RKO (cell line): ENCODE measurements at places on chromosomes 1 and 21.

- no peak for DNase-seq
Measured at GRCh38 chr1:2477791-2478499, 1.9 kb downstream of the PLCH2 start.

DNA sequence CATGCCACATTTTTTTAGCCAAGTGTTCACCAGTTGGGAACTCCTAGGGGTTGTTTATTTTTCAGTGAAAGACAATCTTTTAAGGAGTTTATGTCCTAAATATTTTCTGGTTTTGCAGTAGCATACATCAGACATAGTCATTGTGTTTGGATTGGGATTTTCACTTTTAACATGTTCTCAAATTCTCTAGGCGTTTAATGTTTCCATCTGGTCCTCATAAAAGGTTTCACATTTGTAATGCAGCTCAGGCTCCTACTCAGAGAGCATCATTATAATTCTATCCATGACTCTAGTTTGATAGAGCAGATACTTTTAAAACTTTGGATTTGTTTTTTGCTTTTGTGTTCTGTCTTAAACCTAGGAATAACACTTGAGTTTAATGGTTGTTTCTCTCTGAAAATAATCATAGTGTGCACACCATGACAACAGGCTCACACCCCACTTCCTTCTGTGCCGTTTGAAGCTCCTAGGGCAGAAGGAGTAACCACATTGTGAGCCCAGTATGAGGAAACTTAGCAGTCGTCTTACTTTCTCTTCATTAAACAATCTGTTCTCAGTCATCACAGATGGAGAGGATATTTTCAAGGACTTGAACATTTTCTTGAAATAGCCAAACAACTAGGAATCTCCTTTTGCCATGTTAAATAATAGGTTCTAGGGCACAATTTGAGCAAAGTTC lies 219.6 kb downstream of the PDE4B start:
- no peak for DNase-seq

- DNase-seq = no peak
Measured at GRCh38 chr1:228530951-228531731, 44.0 kb downstream of the RNF187 start.

DNA sequence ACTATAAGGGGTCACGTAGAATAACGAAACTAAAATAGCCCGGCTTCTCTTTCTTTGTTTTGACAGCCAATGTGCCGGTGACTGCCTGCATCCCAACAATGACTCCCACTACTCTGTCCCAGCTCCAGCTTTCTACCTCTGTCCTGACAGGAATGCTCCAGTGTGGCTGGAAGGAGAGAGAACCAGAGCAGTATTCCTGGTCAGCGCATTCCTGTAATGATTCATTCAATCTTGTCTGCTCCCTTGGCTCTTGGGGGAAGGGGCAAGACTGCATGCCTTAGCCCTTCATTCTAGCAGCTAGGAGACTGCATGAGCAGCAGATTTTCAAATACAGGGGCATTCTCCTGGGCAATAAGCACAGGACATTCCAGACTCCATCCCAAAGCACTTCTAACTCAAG lies 132.1 kb upstream of the PRMT6 start:
- DNase-seq = no peak

GRCh38 chr1:155134880-155135414 lies 705 bp upstream of the SLC50A1 start:
- peak; percentile 95 for DNase-seq

GRCh38 chr1:245397771-245398170 lies 243.0 kb downstream of the KIF26B start:
- no peak for DNase-seq

DNA sequence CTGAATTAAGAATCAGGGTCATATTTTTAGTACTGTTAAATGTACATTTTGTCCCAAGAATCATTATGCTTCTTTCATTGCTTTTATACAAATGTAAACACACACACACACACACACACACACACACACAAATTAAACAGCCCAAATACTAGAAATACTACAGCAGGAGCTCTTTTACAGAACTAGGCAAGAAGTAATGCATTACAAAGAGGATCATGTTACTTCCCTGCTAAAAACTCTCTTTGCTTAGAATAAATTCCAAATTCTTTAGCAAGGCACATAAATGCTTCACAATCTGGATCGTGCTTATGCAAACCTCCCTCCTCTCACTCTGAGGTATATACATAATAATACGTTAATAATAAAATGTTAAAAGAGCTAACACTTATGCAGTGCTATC lies 720.4 kb upstream of the ADGRL4 start:
- no peak for DNase-seq

- DNase-seq = no peak
Measured at GRCh38 chr1:96060621-96061020, 661.0 kb upstream of the PTBP2 start.

DNA sequence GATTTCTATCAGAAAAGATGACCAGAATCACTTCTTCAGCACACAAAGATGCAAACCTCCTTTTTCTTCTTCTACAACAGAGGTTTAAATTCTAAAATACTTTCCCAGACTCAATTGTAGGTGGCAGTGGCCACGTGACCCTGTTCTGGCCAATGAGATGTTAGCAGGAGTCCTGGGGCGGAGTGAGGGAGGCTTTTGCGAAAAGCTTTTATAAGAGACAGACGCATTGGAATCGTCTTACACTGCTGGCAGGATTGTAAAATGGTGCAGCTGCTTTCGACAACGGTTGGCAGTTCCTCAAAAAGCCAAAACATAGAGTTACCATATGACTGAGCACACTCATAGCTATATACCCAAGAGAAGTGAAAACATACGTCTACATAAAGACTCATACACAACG lies 87.0 kb upstream of the MAGI3 start:
- no peak for DNase-seq

DNA sequence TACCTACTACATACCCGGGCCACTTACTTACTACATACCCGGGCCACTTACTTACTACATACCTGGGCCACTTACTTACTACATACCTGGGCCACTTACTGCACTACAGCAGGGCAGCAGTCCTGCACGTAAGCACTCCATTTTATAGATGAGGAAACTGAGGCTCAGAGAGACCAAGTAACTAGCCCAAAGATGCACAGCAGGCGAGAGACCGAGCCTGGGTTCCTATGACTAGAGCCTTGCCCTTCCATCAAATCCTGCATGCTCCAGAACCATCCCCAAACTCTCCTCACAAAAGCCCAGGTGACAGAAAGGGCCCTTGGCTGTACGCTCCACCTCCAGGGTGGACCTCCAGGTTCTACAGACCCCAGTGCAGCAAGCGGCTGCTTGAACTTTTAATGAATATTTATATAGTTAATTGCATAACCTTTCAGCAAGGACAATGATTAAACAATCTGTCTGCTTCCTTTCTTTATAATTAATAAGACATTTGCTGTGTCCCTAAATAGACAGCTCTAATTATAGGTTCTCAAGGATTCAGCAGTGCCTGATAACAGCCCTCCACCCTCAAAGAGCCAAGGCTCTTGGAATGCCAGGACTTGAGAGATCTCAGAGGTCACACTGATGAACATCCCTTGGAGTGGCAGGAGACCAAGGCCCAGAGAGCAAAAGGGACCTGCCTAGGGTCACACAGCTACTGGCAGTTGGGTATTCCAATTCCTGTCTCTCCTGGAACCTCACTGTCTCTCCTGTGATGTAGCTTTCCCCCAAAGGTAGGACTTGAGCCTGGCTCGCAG lies 43.4 kb downstream of the LRP8 start:
- DNase-seq = no peak

DNA sequence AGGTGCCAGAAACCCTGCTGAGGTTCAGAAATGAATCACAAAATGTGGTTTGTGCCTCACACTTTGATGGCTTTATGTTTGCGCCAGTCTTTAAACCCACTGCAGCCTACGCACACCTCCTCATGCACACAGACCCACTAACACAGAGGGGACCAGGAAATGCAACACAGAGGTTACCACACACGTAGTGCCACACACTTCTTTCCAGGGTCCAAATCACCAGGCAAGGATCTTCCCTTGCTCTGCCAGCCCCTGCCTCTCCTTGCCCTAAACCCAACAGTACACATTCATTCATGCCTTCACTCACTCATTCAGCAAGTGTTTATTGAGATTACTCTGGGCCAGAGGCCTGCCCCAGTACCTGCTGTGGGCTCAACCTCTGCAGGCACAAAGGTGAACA lies 17.5 kb downstream of the MAB21L3 start:
- no peak for DNase-seq

GRCh38 chr1:2300004-2300771 lies 72.1 kb downstream of the SKI start:
- DNase-seq = no peak

GRCh38 chr21:31335957-31336738 lies 7.9 kb downstream of the TIAM1 start:
- peak; percentile 72 for DNase-seq

- peak; percentile 73 for DNase-seq
Measured at GRCh38 chr1:241627453-241628259, 12.5 kb downstream of the CHML start.

GRCh38 chr1:59901770-59902388 lies 24.7 kb downstream of the CYP2J2 start:
- no peak for DNase-seq

GRCh38 chr1:235586413-235586812 lies 63.2 kb downstream of the GNG4 start:
- DNase-seq = no peak

DNA sequence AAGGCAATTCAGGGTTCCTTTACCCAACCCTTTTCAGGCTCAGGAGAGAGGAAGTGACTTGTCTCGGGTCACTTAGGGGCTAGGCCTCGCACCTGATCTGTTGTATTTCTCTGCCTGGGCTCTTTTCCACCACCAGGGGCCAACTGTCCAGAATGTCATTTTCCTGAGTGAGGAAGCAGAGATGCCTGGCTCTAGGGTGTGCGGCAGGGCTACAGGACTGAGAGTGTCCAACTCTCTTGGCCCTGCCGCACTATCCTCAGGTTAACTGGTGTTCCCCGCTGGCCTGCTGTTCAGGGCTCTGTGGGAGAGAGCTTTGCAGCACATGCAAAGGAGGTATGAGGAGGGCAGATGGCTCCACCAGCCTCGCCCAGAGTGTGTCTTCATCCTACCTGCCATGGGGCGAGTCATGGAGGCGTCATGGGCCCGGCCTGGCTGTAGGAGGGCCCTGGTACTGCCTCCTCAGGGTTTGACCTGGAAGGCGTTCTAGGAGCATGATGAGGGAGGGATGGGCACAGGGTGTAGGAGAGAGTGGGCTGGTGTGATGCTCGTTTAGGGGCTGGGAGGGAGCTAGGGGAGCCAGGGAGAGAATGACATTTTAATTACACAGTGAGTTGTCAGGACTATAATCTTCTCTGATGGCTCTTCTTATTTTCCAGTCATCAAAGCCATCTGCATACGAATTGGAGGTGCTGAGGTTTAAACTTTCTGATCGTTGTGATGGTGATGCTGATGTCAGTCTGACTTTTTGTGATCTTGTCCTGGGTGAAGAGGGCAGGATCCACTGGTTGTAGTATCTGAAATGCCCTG lies 128.3 kb downstream of the NOS1AP start:
- no peak for DNase-seq

- DNase-seq = no peak
Measured at GRCh38 chr1:210477328-210477924, 148.7 kb downstream of the HHAT start.

GRCh38 chr1:230773396-230774033 lies 26.3 kb downstream of the CAPN9 start:
- no peak for DNase-seq

GRCh38 chr1:77279929-77280328 lies 1.9 kb upstream of the AK5 start:
- DNase-seq = no peak

DNA sequence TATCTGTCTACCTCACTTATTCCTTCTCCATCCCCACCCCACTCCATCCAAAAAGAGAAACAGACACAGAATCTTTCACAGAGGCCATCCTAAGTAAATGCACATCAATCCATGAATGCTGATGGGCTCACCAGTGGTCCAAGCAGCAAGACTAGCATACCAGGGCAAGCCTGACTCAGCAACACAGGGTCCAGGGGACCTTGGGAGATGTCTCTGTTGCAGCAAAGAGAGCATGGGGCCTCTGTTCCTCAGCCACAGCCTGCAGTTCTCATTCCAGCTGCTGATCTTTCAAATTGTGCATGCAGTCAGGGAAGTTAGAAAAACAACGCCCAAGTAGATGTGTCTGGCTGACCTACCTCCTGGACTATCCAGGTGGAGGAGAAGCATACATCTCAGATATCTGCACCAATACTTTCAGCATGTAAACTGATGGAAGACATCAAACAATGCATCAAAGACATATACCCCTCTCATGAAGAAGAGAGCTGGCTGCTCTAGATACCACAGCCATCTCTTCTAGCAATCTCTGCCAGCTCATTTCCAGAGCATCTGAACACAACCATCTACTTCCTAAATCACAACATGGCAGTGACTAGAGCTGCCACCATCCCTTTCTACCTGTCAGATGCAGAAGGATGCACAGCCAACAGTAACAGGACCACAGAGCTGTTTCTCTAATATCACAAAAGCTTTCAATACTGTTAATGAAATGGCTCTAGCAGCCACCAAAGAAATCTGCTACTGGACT lies 54.5 kb downstream of the CD34 start:
- DNase-seq = no peak

- DNase-seq = peak; percentile 55
Measured at GRCh38 chr1:185500001-185500626, 183.1 kb upstream of the IVNS1ABP start.

GRCh38 chr1:221565711-221566110 lies 176.2 kb downstream of the DUSP10 start:
- DNase-seq = no peak

GRCh38 chr1:43058545-43059360 lies 100.1 kb upstream of the SLC2A1 start:
- peak; percentile 58 for DNase-seq

DNA sequence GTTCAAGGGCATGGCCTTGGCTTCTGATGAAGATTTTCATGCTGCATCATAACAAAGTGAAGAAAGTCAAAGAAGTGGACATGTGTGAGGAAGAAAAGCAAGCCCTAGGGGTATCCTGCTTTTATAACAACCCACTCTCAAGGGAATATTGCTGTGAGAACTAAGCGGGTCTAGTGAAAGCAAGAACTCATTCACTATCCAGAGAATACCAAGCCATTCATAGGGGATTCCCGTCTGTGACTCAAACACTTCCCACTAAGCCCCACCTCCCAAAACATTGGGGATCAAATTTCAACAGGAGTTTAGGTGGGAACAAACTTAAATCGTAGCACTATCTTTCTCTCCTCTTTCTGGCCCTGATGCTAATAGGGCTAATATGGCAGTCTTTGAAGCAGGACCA lies 98.5 kb upstream of the CTTNBP2NL start:
- DNase-seq = no peak
